ENCODE measurements at places on chromosomes 3 and 15. TPM values are rescaled to one million over a fixed set of nuclear protein-coding genes. Genes with fewer than 3 reads are reported as not detected.

DNA sequence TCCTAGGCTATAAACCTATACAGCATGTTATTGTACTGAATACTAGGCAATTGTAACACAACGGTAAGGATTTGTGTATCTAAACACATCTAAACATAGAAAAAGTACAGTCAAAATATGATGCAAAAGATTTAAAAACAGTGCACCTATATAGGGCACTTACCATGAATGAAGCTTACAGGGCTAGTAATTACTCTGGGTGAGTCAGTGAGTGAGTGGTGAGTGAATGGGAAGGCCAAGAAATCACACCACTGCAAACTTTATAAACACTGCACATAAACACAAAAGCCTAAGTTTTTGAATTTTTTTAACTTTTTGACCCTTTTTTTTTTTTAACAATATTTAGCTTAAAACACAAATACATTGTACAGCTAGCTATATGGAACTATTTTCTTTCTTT, 204.7 kb upstream of the CTNNB1 start:
- no peak overlapping the region for H3K4me3 ChIP-seq
- DNase-seq, result no peak
- no peaks in the 10 kb centered on the region for H3K27me3 ChIP-seq

Gene GOLGA6D
- total RNA-seq, result 0.12 TPM

- H3K27me3 ChIP-seq, result no peaks in the 10 kb centered on the region
- DNase-seq, result no peak
- no peak overlapping the region for H3K4me3 ChIP-seq
- peaks cover 4% of the 10 kb centered on the region for H3K36me3 ChIP-seq
- peak overlapping the region; percentile 40 for H3K27ac ChIP-seq
Measured at GRCh38 chr3:114079761-114080160, 23.2 kb downstream of the QTRT2 start.

Gene ROPN1B
- total RNA-seq, result not detected

Gene IQCH
- 3.4 TPM for total RNA-seq

DNA sequence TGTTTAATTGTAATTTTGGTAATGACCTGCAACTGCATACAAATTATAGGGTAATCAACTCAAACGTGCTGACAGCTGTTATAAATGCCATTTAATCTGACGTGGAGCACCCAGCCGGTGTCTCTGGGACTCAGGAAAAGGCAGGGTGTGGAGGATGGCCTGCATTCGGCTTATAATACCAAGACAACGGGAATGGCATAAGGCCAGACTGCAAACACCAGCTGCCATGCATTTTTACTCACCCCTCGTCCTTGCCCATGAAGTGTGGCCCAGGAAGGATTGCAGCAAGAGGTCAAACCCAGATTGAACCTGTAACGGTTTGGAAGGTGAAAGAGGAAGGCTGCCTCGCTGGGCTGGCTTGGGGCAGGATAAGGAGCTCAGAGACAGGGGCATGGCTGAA, 96.4 kb downstream of the WNT7A start:
- no peak overlapping the region for H3K27ac ChIP-seq
- H3K27me3 ChIP-seq, result no peaks in the 10 kb centered on the region
- H3K4me3 ChIP-seq, result no peak overlapping the region
- no peaks in the 10 kb centered on the region for H3K36me3 ChIP-seq
- peak; percentile 51 for DNase-seq
- H3K4me1 ChIP-seq, result no peaks in the 10 kb centered on the region

Gene GATA2
- total RNA-seq, result 12.5 TPM

DNA sequence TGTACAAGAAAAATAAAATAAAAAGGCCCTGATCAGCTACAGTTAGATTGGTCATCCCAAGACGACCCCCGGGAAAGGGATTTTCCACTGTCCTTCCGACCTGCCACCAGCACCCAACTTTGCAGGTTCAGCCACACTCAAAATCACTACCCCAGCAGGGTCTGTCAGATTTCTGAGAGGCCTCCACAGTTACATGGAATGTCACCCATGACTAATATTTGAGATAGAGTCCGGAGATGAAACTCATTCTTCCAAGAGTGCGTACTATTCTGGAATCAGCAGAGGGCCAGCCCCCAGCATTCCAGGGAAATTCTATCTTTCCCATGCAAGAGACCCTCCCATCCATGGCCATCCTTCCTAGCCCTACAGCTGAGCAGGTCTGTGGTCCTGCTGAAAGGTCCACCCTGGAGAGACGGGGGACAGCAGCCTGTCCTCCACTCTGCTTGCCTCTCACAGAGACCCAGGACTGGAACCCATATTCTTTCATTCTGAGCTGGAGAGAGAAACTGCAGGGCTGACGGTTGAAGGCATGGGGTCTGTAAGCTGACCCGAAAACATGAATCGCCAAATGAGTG, 5.8 kb downstream of the LIPC start:
- no peak overlapping the region for H3K4me3 ChIP-seq
- H3K36me3 ChIP-seq, result no peaks in the 10 kb centered on the region
- H3K27ac ChIP-seq, result no peak overlapping the region
- peaks cover 5% of the 10 kb centered on the region for H3K4me1 ChIP-seq

Gene AZI2
- total RNA-seq, result 73.1 TPM

DNA sequence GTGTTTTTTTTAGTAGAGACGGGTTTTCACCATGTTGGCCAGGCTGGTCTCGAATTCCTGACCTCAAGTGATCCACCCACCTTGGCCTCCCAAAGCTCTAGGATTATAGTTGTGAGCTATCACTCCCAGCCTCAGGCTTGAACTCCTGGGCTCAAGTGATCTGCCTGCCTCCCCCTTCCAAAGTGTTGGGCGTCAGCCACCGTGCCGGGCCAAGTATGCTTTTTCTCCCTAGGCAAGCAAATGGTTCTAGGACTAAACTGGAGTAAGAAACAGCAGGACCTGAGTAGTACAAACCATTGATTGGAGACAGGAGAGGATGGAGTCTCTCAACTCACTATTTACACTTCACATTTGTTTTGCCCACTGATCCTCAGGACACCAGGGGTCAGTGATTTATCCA, 4.6 kb upstream of the PTPN9 start:
- no peaks in the 10 kb centered on the region for H3K36me3 ChIP-seq
- no peak overlapping the region for H3K4me3 ChIP-seq

- H3K27me3 ChIP-seq, result no peaks in the 10 kb centered on the region
- H3K4me3 ChIP-seq, result no peak overlapping the region
- no peak overlapping the region for H3K27ac ChIP-seq
- DNase-seq, result no peak
- H3K36me3 ChIP-seq, result no peaks in the 10 kb centered on the region
Measured at GRCh38 chr3:165638034-165638433, 199.2 kb downstream of the BCHE start.

- DNase-seq, result no peak
- H3K36me3 ChIP-seq, result no peaks in the 10 kb centered on the region
- no peak overlapping the region for H3K27ac ChIP-seq
Measured at GRCh38 chr3:186920301-186920700, 10.0 kb upstream of the ST6GAL1 start.

DNA sequence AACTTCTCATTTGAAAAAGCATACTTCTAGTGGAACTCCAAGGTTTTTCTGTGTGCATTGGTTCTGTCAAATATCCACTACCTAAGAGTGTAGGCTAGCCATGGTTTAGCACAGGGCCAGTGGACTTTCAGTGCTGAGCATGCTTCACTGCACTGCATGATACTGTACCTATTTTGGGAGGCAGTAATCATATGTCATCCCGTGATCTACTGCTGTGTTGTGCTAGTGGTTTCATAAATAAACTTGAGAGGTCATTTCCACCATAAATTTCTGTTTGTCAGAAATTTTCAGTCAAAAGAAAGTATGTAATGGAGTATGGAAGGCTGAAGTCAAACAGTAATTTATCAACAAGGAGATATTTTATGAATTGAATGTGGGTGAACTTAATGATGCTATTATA, 203.6 kb downstream of the ROBO1 start:
- no peaks in the 10 kb centered on the region for H3K4me1 ChIP-seq
- no peak overlapping the region for H3K4me3 ChIP-seq
- no peak for DNase-seq
- H3K27ac ChIP-seq, result no peak overlapping the region
- H3K27me3 ChIP-seq, result no peaks in the 10 kb centered on the region

GRCh38 chr3:115890579-115890978, 267.3 kb downstream of the GAP43 start:
- no peak overlapping the region for H3K27ac ChIP-seq
- no peak overlapping the region for H3K4me3 ChIP-seq
- no peaks in the 10 kb centered on the region for H3K36me3 ChIP-seq
- no peak for DNase-seq

DNA sequence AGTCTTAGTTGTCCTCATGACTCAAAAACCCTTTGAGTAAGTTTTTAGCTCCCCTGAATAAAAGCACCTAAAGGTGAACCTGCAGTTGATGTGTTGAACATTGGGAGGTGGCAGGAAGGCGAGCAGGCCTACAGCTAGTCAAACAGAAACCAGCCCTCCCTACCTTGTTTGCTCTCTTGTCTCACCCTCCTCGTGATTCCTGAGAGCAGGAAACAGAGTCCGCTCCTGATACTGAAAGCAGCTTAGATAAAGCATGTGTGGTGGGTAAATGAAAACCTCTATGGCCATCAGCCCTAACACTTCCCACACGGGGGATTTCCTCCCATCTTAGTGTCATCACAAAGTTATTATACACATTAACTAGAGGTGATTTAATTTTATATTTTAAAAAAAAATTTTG, 21.8 kb upstream of the CLDN18 start:
- H3K27me3 ChIP-seq, result no peaks in the 10 kb centered on the region
- no peak for DNase-seq
- H3K27ac ChIP-seq, result no peak overlapping the region
- H3K4me1 ChIP-seq, result no peaks in the 10 kb centered on the region
- H3K4me3 ChIP-seq, result no peak overlapping the region

- H3K27ac ChIP-seq, result no peak overlapping the region
- no peak for DNase-seq
- no peaks in the 10 kb centered on the region for H3K36me3 ChIP-seq
- no peak overlapping the region for H3K4me3 ChIP-seq
Measured at GRCh38 chr3:40598338-40598737, 73.6 kb downstream of the ZNF621 start.

- no peak for DNase-seq
- H3K27ac ChIP-seq, result no peak overlapping the region
- H3K4me3 ChIP-seq, result no peak overlapping the region
- no peaks in the 10 kb centered on the region for H3K36me3 ChIP-seq
Measured at GRCh38 chr3:188802645-188803044, 369.1 kb upstream of the TPRG1 start.

DNA sequence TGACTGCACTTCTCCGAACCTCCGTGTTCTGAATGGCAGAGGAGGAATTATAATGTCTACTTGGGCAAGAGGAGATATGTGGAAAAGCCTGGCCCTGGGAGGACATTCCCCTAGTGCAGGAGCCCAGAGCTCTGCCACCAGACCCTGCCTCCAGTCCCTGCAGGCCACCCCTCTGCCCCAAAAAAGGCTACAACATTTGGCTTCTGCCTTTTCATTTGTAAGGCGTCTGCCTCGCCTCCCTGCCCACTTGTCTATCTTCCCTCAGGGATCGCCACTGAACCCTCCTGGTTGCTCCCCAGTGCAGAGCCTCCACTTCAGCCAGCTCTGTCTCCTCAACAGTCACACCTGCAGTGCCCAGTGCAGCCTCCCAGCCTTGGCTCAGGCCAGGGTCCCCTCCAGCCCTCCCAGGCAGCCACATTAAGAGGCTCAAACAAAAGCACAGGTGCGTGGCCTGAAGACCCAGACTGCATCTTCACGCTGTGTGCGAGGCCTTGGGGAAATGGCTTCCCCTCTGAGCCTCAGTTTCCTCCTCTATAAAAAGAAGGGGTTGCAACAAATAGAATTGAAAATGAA, 125.9 kb upstream of the SMAD3 start:
- no peak overlapping the region for H3K4me3 ChIP-seq
- no peak overlapping the region for H3K27ac ChIP-seq
- H3K27me3 ChIP-seq, result no peaks in the 10 kb centered on the region
- H3K36me3 ChIP-seq, result no peaks in the 10 kb centered on the region
- no peak for DNase-seq

Gene GRM7
- 2.5 TPM for total RNA-seq

- H3K27me3 ChIP-seq, result no peaks in the 10 kb centered on the region
- no peaks in the 10 kb centered on the region for H3K4me1 ChIP-seq
- H3K36me3 ChIP-seq, result no peaks in the 10 kb centered on the region
- no peak for DNase-seq
Measured at GRCh38 chr3:174784206-174784934, 74.8 kb upstream of the NAALADL2 start.

Gene TMEM108
- total RNA-seq, result 3.6 TPM

DNA sequence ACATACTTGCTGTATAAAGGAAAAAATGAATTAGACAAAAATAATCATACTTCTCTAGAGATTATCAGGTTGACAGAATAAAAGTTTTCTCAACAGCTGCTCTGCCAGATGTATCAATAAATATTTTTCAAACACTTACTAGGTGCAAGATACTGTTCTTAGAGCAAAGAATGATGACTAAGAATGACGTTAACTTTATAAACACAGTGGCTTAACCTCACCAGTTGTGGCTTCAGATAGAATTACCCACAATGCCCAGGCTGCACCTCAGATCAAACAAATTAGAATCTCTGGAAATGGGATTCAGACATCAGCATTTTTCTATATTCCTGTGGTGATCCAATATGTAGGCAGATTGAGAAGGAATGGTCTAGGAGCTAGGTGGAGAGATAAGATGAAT, 422.4 kb upstream of the ATP11B start:
- no peak overlapping the region for H3K4me3 ChIP-seq
- DNase-seq, result no peak
- no peaks in the 10 kb centered on the region for H3K27me3 ChIP-seq
- H3K27ac ChIP-seq, result no peak overlapping the region

Gene CCDC39
- not detected for total RNA-seq

GRCh38 chr15:53841651-53842050, 82.2 kb upstream of the WDR72 start:
- no peak overlapping the region for H3K4me3 ChIP-seq
- no peak for DNase-seq
- no peaks in the 10 kb centered on the region for H3K27me3 ChIP-seq
- H3K36me3 ChIP-seq, result no peaks in the 10 kb centered on the region
- H3K4me1 ChIP-seq, result no peaks in the 10 kb centered on the region

Gene SEMA5B
- total RNA-seq, result 4.9 TPM

GRCh38 chr3:177197727-177198460, 612 bp upstream of the TBL1XR1 start:
- peak overlapping the region; percentile 86 for H3K27ac ChIP-seq
- H3K4me3 ChIP-seq, result peak overlapping the region; percentile 88
- H3K4me1 ChIP-seq, result no peaks in the 10 kb centered on the region

Data from aorta (tissue), 5 donors.